ENCODE measurements at places on chromosomes 12 and 14. TPM values are rescaled to one million over a fixed set of nuclear protein-coding genes. Genes with fewer than 3 reads are reported as not detected.

DNA sequence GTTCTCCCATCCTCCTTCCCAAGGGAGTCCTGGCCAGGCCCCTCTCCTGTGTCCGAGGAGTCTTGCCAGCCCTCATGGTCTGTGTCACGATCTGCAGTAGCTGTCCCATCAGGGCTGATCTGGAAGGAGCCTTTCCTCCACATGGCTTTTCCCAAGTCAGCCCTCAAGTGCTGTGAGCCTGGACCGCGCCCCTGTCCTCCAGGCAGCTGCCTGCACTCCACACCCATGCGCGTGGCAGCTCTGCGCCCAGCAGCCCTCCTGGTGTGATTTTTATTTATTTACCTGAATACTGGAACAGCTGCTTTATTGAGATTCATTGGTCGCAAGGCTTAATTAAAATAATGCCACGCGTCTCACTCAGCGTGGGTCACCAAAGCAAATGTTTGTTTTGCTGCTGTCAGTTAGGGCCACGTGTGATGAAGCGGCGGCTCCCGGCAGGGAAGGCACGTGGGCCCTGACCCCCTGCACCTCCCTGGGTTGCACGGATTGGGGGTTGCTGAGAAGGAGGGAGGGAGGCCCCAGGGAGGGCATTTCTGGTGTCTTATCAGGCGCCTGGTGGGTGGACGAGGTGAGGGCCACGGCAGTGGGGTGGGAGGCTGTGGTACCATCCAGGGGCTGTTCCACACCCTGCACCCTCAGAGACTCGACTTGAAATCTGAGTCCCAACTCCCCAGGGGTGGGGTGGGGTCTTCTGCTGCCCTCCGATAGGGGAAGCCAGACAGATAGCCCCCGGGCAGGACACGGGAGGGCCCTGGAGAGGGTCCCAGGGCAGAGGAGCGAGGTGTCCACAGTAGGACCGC is 206.3 kb upstream of the C14orf180 start:
- DNase-seq = no peak

DNA sequence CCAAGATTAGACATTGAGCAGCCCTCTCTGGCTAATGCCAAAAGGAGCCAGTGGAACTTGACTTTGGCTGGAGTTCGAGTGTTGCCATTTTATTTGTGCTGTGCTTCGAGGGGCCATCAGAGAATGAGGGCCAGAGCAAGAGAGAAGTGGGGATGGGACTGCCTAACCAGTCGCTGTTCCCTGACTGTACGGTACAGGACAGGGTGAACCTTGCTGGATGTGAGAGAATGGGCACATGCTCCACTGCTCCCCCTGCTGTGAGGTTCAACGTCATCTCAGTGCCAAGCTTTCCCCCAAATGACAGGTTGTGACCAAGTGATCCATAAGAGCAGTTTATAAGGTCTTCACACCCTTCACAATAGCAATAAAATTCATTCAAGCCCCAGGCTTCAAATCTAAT is 55.1 kb upstream of the BCL11B start:
- DNase-seq = no peak

GRCh38 chr12:122352394-122352793 is 70.1 kb downstream of the CLIP1 start:
- no peak for DNase-seq

OTOGL gene
- 0.20 TPM for total RNA-seq

DNA sequence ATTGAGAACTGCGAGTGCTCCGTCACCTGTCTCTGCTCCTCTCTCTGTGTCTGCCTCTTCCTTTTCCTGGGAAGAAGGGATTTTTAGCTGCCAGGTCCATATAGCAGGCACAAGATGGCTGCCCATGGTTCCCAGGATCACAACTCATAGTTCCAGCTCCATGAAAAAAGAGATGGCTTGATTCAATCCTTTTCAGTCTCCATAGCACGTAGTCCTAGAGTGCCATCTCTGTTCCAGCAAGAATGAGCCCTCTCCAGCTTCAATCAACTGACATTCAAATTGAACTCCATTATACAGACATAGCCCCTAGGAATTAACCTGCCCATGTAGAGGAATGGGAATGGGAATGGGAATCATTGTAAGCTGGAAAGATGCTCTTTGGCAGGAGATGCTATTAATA is 34.7 kb upstream of the RTRAF start:
- peak; percentile 19 for DNase-seq

- peak; percentile 15 for DNase-seq
Measured at GRCh38 chr12:132204063-132204792, 60.0 kb downstream of the NOC4L start.

SLC6A13 gene
- not detected for total RNA-seq

KLHL33 gene
- not detected for total RNA-seq

TXNDC16 gene
- 2.8 TPM for total RNA-seq

GRCh38 chr12:40436564-40436963 is 211.8 kb downstream of the LRRK2 start:
- DNase-seq = no peak

GRCh38 chr12:114190971-114191370 is 215.0 kb downstream of the TBX5 start:
- DNase-seq = no peak

- DNase-seq = peak; percentile 46
Measured at GRCh38 chr12:104121001-104121400, 17.0 kb downstream of the NFYB start.

- DNase-seq = no peak
Measured at GRCh38 chr12:111838353-111838752, 3.7 kb upstream of the MAPKAPK5 start.

RNFT2 gene
- total RNA-seq = 2.4 TPM

SLC25A47 gene
- total RNA-seq = not detected

GRCh38 chr12:112216223-112216622 is 90.9 kb downstream of the TRAFD1 start:
- no peak for DNase-seq

GRCh38 chr12:29110506-29111442 is 38.3 kb upstream of the FAR2 start:
- DNase-seq = no peak

DNA sequence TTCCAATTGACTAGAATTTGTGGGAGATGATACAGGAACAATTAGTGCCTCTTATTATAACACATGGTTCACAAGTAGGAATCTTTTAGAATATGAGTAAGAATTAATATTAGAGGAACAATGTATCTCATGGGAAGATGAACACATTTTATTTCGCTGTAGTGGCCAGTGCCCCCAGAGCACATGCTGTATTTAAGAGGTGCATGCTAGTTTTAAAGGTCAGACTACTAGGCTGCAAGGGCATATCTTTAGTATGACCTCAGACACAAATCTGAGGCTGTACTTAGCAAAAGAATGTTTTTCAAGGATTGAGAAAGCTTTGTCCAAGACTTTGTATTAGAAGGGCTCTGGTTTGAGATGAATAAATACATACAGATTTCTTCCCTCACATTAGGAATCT is 586.9 kb downstream of the CCER1 start:
- no peak for DNase-seq

GRCh38 chr12:39173726-39174125 is 268.3 kb upstream of the CPNE8 start:
- DNase-seq = no peak

DIO2 gene
- total RNA-seq = 0.12 TPM

TPH2 gene
- total RNA-seq = not detected

LMO3 gene
- total RNA-seq = not detected

- peak; percentile 61 for DNase-seq
Measured at GRCh38 chr12:93080994-93081809, 152.1 kb upstream of the EEA1 start.

GRCh38 chr14:100340423-100340813 is 17.3 kb downstream of the SLC25A47 start:
- DNase-seq = no peak

ST8SIA1 gene
- 1.7 TPM for total RNA-seq

ESPL1 gene
- total RNA-seq = 12.6 TPM

RBP5 gene
- not detected for total RNA-seq

SERPINA1 gene
- total RNA-seq = 0.78 TPM

GRCh38 chr12:26286186-26286585 is 90.8 kb downstream of the SSPN start:
- DNase-seq = peak; percentile 6

GRCh38 chr14:101707068-101707842 is 54.3 kb upstream of the PPP2R5C start:
- DNase-seq = peak; percentile 70

GRCh38 chr14:52596320-52596719 is 43.7 kb downstream of the GPR137C start:
- DNase-seq = no peak

All from RPMI7951 (cell line).